ENCODE measurements at places on chromosomes 4 and X.
A peak's percentile ranks its signal among the peaks of the same experiment; 100 is the strongest.

- DNase-seq, result no peak
Observed at GRCh38 chrX:40327085-40327484, 229.3 kb upstream of the BCOR start.

DNA sequence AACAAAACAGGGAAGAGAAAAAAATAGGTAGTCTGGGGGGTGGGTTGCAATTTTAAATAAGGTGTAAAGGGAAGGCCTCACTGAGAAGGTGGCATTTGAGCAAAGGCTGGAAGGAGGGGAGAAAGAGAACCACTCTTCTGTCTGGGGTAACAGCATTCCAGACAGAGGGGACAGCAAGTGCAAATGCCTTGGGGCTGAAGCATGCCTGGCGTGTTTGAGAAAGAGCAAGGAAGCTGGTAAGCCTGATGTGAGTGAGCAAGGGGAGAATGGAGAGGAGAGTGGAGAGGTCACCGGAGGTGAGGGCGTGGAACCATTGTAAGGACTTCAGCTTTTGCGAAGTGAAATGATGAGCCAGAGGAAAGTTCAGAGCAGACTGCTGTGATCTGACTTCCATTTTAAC lies 19.7 kb upstream of the DOCK11 start:
- no peak for DNase-seq

DNA sequence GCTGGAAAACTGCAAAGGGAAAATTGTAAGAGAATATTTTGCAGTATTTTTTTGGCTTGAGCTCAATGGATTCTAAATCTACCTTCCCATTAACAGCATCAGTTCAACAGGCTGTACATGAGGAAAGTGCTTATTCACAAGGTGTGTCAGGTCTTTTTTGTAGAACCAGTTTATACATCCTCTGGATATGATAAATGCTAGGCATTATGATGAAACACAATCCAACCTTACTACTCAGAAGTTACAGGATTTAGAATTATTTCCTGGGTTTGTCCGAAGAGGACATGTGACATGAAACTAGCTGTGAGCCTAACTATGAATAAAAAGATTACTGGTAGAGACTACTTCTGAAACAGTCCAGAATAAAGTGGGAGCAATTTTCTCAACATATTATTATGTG lies 49.5 kb downstream of the ATXN3L start:
- no peak for DNase-seq

DNA sequence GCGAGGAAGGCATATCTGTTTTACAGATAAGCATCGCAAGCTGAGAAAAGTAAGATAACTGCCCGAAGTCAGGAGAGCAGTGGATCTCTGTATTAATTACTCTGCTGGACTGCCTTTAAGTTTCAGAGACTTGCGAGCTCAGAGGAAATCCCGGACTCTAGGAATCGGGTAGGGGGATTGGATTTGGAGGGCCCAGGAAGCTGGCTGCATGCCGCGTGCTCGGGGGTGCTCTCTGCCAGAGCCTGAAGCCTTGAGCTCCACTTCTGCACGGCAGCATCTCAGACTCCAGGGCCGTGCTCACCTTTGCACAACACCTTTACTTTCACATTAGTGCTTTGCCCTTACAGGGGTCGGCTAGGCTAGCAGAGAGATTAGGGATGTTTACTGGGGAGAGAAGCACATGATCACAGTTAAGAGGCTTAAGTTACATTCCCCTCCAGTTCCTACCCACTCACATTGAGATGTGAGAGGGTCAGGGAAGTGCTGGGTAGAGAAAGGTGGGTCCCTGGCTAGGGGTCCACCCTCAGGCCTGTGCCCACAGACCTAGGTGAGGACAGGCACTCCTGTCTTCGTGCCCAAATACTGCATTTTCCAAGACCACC lies 57.0 kb downstream of the TRIML1 start:
- DNase-seq, result no peak

DNA sequence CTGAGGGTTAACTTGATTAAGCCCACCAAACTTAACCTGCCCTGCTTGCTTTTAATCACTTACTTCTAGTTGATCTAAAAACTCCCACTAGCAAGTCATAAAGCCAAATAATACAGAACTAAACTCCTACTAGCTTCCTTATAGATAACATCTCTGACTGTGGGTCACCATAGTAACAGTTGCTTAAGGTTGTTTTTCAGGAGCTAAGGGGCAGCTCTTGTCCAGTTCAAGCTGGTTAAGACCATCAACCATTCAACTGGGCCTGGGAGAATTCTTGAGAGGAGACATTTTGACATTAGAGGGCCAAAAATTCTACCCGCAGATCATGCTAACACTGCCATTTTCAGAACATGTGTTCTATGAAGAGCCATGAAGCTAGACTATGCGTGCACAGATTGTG lies 67.0 kb downstream of the UCHL1 start:
- DNase-seq, result no peak

DNA sequence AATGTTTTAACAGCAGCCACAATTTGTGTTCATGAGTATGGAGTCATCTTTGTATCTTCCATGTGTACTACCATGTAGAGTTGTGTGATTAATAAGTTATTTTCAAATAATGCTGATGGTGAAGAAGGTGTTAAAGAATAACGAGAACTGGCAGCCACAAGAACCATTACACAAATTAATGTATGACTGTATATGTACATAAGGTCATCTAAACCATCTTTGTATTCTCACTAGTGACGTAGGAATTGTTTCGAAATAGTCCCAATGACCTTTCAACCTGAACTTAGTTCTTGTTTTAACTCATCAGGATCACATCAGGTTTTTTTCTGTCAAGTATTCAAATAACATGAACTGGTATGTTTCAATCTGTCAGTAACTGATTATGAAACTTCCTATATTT lies 48.3 kb upstream of the NOCT start:
- no peak for DNase-seq

GRCh38 chrX:29024871-29025270 lies 437.6 kb downstream of the IL1RAPL1 start:
- DNase-seq, result no peak

DNA sequence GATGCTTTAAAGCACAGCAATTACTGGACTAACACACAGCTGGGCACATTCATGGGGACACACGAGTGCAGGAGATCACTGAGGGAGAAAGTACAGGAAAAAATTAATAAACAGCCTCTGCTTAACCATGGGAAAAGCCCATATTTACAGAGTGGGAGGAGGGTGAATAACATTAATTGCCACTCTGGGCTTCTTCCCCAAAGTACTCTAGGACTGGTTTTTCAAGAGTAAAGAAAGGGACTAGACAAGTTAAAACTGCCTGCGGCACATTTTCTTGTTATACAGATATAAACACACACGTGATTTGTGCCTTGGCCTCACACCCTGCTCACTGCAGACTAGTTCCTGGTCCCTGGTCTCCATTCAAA lies 179.7 kb upstream of the TET2 start:
- no peak for DNase-seq

GRCh38 chr4:125243789-125244397 lies 70.9 kb upstream of the FAT4 start:
- DNase-seq, result no peak

DNA sequence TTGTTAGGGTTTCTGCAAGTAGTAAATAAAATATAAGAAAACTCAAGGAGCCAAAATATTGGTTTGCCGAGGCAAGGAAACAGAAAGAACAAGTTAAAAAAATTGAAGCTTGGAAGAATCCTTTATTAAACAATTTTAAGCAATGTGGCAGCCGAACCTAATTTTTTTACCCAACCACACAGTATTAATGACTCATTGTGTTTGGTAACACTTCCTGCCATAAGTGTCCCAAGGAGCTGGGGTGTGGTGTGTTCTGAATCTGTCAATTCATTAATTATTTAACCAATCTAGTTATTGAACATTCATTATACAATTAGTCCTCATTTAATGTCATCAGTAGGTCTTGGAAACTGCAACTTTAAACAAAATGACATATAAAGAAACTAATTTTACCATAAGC lies 19.3 kb upstream of the CPE start:
- no peak for DNase-seq

- no peak for DNase-seq
Observed at GRCh38 chrX:150903110-150903508, 4.6 kb upstream of the CD99L2 start.

DNA sequence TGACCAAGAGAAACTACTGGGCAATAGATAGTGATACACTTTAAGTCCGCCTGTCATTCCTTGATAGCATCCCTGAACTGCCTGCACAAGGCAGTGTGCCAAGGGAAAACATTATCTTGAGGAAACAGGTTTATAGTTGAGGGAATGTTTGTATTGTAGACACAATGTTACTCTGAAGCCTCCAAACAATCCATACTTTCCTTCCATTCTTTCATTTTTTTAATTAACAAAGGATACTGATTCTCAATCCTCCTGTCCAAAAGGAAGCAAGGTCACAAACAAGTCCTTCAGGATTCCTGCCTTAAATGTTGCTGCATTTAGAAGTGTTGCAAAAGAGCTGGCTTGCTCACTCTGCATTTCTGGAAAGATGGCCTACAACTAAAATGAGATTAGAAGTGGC lies 61.7 kb upstream of the PRSS48 start:
- DNase-seq, result no peak

GRCh38 chr4:119692001-119692400 lies 63.4 kb upstream of the PDE5A start:
- no peak for DNase-seq

GRCh38 chr4:1998296-1998695 lies 10.5 kb downstream of the NELFA start:
- DNase-seq, result no peak

DNA sequence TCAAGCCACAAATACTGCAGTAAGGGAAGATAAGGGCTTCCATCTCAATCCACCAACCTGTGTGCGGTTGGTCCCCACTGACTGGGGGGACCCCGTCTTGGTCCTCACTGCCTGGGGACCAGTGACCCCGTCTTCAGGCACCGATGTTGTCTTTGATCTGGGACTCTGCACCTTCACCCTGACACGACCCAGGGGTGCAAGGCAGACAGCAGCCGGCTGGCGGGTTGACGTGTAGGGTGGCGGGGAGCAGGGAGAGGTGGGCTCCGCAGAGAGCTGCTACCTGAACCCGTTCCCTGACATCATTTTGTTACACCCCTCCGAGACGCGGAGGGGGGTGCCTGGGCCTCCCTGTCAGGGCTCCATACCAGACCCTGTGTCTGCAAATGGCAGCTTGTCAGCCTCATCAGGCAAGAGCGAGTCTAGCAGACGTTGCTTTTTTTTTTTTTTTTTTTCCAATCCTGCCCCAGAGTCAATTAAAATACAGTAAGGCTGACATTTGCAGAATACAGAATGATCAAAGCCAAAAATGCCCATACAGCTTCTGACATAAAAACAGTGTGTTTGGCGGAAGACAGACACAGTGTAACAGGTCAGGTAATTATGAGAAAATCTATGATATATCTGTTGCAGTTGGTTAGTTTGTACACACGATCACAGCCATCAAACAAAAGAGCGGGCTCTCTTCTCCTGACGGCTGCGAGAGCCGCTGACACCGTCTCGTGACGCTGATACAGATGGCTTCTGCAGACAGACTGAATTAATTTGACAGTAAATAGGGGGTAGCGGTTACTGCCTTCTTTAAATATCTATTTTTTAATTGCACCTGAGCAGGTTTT lies 118.6 kb downstream of the CRLF2 start:
- no peak for DNase-seq

DNA sequence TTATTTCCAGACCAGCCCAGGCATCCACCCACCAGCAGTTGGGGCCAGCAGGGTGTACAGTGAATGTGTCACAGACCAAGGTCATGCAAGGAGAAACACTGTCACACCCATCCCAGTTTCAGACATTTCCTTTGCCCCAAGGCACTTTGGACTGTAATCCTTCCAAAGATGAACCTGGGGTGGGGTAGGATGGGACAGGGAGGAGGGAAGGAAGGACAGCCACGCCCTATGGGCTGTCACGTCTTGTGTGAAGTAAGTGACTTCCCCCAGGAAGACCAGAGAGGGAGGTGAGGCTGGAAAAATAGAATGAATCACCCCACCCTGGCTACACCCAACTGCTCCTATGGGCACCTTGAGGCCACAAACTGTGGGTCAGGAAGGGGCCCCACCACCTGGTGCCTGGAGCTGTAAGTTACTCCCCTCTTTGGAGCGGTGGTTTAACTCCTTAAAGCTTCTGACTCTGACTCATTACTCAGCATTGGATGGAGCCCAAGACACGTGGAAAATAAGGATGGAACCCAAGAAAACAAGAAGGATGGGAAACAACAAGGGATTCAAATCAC lies 349.9 kb upstream of the KLF3 start:
- peak; percentile 49 for DNase-seq

DNA sequence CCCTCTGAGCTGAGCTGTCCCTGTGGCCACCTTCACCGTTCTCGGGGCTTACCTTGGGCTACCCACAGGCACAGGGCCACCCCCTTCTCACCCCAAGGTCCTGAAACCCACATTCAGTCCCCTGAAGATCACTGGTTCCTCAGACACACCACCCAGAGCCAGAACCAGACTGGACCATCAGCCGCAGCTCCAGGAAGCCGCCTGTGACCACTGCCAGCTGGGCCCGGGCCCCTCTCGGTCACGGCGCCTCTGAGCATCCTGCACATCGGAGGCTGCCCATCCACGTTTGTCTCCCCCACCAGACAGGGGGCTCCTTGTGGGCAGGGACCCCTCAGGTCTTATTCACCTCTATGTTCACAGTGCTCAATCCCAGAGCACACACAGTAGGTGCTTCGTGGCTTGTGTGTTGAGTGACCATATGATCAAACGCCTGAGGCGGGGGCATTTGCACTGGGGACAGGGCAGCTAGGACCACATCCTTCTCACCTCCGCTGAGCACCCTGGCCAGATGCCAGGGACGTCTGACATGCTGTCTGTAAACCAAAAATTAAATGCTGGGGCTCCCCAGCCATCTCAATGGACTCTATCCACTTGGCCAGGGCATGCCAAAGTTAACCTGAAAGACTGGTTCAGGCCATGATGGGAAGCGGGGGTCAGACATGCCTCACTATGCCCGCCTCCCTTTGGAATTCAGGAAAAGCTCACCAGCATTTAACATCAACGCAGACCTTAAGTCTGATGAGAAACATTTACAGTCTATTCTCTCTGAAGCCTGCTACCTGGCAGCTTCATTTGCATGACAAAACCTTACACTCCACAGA lies 109.4 kb upstream of the AFAP1 start:
- no peak for DNase-seq

DNA sequence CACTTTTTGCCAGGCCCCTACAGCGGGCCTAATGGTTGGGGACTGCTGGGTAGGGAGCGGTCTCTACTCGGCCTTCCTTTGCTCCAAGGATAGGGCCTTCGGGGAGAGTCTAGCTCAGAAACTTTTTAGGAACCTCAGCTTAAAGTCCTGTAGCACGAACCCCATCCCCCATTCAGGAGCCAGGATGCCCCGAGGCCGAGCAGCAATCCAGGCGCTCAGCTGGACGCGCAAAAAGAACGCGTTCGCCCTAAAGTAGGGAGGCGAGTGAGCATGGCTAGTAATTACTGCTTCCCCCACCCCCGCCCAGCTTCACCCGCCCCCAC lies 9.7 kb downstream of the POU4F2 start:
- DNase-seq, result no peak

DNA sequence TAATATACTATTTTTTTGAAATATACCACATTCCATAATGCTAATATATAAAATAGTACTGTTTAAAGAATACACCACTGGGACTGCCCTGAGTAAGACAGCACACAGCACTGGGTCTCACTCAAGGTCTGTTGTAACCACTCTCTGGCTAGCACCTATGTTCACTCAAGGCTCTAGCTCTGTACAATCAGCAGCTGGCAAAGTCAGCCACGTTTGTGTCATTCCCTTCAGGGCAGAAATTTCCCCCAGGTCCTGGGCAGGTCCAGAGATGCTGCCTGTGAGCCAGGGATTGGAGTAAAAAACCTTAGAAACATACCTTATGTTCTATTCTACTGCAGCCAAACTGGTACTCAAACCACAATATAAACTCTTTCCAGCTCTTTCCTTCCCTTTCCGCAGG lies 1160.2 kb upstream of the ADGRL3 start:
- no peak for DNase-seq

GRCh38 chr4:27474691-27475090 lies 614.0 kb downstream of the STIM2 start:
- DNase-seq, result no peak

GRCh38 chrX:134628663-134629062 lies 29.6 kb downstream of the PLAC1 start:
- DNase-seq, result no peak

All from HTR-8/SVneo (cell line).